HS-5 (cell line): ENCODE measurements at places on chromosomes 1 and 21.

DNA sequence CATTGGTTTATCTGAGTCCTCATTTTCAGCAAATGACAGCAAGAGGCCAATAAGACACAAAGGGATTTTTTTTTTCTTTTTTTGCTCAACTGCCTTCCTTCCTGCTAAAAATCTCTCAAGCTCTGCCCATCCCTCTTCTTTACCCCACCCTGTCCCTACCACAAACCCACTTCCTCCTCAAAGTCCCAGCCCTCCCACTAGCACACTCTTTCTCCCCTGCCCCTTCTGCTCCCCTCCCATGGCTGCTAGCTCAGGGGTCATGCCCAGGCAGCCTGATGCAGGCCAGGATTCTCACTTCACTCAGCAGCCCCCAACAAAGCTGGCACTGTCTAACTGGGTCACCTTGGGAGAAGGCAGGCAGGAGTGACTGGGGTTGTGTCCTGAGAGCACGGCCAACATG, 28.8 kb upstream of the PPP2R5A start:
- DNase-seq = no peak

- no peak for DNase-seq
These were observed 4.3 kb downstream of the MAN1A2 start for GRCh38 chr1:117371441-117372151.

- DNase-seq = no peak
These were observed 5.7 kb upstream of the PAXBP1 start for GRCh38 chr21:32777269-32777668.

GRCh38 chr1:11157394-11157793, 31.8 kb upstream of the ANGPTL7 start:
- DNase-seq = no peak

DNA sequence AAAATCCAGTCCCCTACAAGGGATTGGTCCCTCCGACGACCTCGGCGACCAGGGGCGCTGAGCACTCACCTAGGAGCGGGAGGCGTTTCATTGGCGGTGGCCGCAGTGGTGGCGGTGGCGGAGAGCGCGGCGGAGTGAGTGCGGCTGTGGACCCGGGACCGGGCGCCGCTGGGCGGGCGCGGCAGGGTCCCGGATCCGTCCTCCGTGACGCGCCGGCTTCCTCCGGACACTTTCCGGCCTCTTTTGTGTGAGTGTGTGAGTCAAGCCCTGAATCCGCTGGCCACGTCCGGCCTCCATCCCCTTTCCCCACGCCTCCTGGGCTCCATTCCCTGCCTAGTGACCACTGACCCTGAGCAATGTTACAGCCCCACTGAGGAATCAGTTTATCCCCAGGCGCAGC, at the start of gene ADGRL4:
Gene ADGRL4, minus strand, starts transcription at position 167 of the 400 bp plus-strand sequence. Its CDS starts 76 bp downstream, at position 91.
- DNase-seq = peak; percentile 4

- DNase-seq = no peak
These were observed 690 bp downstream of the EPS8L3 start for GRCh38 chr1:109762821-109763645.

GRCh38 chr1:22044690-22045420, 7.7 kb upstream of the CDC42 start:
- peak; percentile 80 for DNase-seq

GRCh38 chr1:95640746-95641145, 406.7 kb downstream of the RWDD3 start:
- no peak for DNase-seq

- no peak for DNase-seq
These were observed 95.7 kb downstream of the ATP6V1G3 start for GRCh38 chr1:198444792-198445191.

GRCh38 chr1:211099393-211099792, 34.6 kb downstream of the KCNH1 start:
- no peak for DNase-seq

DNA sequence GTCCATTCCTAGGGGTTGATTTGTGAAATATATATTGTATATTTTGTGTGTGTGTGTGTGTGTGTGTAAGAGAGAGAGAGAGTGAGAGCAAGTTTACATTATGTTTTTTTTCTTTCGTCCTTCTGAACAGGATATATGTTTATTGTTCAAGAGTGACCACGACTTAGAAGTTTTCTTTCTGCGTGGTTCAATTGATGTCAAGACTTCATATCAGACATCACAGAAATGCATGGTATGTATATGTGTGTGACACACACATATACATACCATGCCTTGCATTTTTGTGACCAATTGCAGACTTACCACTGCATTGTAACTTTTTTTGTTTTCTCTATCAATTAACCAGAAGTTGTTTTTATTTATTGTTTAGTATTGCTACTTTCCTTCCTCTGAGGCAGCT, 2.5 kb downstream of the RASAL2 start:
- no peak for DNase-seq

DNA sequence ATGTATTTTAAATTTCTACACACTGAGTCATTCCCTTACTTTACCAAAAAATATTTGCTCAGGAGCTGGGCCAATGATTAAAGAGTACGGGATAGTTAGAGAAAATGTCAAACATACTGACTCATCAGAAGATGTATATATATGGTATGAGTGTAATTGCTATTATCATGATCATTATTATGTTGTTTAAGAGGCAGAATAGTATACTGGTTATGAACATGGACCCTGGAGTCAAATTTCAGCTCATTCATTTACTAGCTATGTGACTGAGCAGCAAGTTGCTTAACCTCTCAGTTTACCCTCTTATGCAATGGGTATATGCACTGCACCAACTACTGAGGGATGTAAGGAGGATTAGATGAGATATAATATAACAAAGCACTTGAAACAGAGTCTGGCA, 41.2 kb upstream of the USH2A start:
- peak; percentile 85 for DNase-seq

GRCh38 chr1:26391450-26391849, 18.9 kb upstream of the ZNF683 start:
- DNase-seq = no peak

GRCh38 chr1:231099996-231100767, 60.1 kb upstream of the FAM89A start:
- DNase-seq = no peak

GRCh38 chr1:200836213-200836612, 36.6 kb upstream of the GPR25 start:
- DNase-seq = no peak

DNA sequence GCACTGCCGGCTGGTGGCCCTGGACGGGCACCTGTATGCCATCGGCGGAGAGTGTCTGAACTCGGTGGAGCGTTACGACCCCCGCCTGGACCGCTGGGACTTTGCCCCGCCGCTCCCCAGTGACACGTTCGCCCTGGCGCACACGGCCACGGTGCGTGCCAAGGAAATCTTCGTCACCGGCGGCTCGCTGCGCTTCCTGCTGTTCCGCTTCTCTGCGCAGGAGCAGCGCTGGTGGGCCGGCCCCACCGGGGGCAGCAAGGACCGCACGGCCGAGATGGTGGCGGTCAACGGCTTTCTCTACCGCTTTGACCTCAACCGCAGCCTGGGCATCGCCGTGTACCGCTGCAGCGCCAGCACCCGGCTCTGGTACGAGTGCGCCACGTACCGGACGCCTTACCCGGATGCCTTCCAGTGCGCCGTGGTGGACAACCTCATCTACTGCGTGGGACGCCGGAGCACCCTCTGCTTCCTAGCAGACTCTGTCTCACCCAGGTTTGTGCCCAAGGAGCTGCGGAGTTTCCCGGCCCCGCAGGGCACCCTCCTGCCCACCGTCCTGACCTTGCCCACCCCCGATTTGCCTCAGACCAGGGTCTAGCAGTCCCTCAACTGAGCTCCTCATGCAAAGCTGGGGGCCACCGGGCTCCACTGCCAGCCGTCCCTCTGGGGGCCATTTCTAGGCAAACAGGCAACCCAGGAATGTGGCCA, 2.1 kb downstream of the KLHDC7A start:
- no peak for DNase-seq

DNA sequence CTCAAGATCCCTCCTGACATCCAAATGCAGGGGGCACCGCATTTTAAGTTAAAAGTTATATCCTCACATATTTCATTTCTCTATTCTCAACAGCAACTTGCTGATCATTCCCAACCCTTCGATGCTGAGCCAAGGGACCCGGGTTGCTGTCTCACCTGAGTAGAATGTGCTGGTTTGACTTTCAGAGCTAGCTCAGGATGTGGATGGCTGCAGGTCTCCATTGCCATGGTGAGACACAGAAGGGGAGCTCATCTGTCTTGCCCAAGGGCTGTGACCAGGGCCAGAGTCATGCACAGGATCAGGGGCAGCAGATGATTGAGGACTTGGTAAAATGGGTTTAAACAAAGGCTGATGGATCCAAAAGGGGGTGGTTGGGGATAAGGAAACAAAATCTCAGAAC, 112.1 kb downstream of the HMGB4 start:
- no peak for DNase-seq

GRCh38 chr1:150150133-150151021, 661 bp downstream of the PLEKHO1 start:
- no peak for DNase-seq

- DNase-seq = no peak
These were observed 687 bp upstream of the SEMA6C start for GRCh38 chr1:151147132-151147503.

DNA sequence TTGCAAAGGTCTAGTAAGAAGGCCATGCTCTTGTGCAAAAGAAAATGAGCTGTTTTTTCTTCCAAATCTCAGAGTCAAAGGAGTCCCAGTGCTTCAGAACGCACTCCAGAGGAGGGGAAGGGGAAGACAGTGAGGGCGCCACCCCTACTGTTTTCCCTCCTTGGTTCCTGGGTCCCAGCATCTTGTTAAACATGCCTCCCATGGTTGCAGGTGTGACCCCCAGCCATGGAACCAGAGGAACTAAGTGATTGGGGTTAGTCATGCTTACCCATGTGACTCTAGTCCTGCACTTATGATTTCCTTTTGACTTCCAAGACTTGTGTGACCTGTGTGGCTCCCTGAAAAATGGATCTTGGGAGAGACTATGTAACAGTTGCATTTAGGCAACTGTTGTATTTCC, 6.1 kb upstream of the AKR7A3 start:
- no peak for DNase-seq

- DNase-seq = no peak
These were observed 33.1 kb upstream of the EXOSC10 start for GRCh38 chr1:11132563-11133293.

DNA sequence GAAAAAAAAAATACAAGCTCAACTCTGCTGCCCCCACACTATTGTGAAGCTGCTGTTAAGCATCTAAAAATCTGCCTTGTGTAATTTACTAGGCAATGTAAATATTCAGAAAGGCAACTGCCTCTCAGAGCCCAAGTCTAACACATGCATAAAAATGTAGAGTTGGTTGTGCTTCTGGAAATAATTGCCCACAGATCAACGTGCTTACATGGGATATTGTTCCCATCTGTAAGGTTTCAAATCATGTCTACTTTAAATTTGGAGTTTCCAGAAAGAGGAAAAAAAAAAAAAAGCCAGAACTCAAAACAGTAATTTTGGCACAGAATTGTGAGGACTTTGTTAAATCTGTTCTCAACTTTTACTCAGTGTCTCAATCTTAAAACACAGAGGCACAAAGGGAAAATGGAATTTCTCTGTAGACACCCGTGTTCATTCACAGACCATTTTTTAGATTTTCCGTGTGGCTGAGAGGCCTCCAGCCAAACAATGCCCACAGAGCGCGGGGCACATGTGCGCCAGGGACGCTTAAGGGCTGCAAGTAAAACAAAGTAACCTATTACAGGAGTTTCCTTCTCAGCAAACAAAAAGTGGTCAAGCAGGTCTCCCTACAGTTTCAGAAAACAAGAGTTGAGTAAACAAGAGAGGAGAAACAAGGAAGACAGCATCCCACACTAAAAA, 115.5 kb downstream of the RERE start:
- DNase-seq = peak; percentile 16

- DNase-seq = no peak
These were observed 40.9 kb downstream of the RPL5 start for GRCh38 chr1:92872719-92873118.

DNA sequence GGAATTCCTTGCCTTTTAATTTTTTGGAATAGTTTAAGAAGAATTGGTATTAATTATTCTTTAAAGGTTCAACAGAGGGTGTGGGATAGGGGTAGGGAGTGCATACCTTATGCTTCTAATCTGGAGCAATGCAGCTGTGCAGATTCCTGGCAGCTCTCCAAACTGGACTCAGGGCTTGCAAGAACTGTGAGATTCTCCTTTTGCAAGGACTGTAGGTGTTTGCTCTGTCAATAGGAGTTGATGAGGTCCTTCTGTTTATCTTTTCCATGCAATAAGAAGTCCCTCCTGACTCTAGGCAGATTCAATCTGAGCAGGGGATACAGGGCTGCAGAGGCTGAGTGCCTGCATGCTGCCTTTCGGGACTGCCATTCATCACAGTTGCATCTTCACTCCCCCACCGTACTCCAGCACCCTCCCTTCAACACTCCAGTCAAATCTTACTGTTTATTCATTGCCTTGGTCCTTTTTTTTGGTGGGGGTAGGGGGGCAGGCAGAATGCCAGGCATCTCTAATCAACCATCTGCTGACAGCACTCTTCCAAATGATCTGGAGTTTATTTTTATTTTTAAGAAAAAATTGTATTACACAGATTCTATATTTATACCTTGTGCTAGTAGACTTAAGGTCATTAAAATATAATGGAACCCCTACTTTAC, 122.3 kb downstream of the DISC1 start:
- DNase-seq = no peak

DNA sequence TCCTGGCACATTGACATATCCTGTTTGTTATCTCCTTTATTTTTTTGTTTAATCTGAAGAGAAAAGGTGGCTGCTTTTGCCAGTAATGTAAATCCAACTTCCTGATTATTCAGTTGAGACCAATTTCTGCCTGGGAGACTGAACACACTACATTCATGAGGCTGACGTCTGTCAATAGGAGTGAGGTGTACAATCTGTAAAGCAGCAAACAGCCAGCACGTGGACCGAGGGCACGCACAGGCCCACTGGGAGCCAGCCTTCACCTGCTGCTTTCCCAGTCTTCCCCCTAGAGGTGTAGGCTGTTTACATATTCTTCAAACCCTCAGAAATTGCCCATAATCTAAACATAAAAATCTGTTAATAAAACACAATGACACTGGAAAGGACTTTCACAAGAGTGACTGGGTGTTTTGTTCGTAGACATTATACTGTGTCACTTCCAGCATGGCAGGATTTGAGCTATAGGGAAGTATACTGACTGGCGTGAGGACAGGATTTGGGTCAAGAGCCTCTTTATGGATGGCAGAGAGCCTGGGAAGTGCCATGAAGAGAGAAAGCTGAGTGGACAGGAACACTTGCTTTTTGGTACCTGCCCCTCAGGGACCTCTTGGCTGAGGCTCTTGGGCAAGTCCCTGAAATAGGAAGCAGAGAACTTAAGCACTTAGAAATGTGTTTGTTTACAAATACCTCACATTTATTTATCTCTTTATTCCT, 552.9 kb upstream of the CAMK1G start:
- DNase-seq = no peak

DNA sequence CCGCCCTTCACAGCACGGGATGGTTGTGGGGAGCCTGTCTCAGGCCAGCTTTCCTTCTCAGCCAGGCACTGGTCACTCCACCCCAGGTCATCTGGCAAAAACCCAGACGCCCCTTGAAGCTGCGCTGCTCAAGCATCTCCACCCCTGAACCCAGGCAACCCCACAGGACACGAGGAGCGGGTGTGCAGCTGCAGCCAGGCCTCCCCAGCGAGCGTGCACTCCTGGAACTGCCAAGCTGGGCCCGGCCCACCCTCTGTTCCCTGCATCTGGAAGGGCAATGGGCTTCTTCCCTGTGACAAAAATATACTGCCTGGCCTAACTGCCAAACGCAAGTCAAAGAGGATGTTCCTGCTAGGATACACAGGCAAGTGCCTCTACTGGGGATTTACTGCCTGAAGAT, 39.7 kb downstream of the SLC66A1 start:
- no peak for DNase-seq
